ENCODE measurements at places on chromosomes 2 and 18. TPM values are rescaled to one million over a fixed set of nuclear protein-coding genes. Genes with fewer than 3 reads are reported as not detected.

DNA sequence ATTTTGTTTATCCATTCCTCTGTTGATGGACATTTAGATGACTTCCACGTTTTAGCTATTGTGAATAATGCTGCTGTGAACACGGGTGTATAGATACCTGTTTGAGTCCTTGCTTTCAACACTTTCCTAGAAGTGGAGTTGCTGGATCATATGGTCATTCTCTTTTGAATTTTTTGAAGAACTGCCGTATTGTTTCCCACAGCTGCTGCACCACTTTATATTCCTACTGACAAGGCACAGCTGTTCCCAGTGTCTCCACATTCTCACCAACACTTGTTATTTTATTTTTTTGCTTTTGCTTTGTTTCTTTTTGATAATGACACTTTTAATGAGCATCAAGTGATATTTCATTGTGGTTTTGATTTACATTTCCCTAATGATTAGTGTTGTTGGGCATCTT, 41.4 kb upstream of the KCNJ13 start:
- peak overlapping the region; percentile 52 for H3K27ac ChIP-seq
- H3K27me3 ChIP-seq, result no peaks in the 10 kb centered on the region
- no peak overlapping the region for H3K4me3 ChIP-seq
- no peak for DNase-seq
- H3K4me1 ChIP-seq, result peaks cover 22% of the 10 kb centered on the region

Gene HS6ST1
- total RNA-seq, result 55.1 TPM

Gene GKN1
- total RNA-seq, result not detected

Gene TUBA4B
- total RNA-seq, result not detected

Data from WTC11 (cell line).